ENCODE measurements at places on chromosomes 12 and 14.

GRCh38 chr14:67112344-67112743, 76.9 kb upstream of the GARIN2 start:
- no peak for DNase-seq

DNA sequence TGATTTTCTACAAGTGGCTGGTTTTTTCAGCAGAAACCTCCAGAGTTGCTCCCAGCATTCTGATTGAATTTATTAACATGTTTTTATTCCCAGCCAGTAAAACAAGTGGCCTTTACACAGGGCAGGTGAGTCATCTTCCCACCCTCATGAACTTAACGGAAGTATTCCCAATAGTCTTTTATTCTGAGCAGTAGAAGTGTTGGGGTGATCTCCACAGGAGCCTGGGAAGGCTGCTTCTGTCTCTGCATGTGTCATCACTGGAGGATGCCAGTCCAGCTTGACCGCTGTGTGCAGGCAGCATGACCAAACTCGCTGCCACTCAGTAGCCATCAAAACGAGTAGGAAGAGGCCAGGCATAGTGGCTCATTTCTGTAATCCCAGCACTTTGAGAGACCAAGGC, 13.4 kb upstream of the DNAH10 start:
- DNase-seq = no peak

DNA sequence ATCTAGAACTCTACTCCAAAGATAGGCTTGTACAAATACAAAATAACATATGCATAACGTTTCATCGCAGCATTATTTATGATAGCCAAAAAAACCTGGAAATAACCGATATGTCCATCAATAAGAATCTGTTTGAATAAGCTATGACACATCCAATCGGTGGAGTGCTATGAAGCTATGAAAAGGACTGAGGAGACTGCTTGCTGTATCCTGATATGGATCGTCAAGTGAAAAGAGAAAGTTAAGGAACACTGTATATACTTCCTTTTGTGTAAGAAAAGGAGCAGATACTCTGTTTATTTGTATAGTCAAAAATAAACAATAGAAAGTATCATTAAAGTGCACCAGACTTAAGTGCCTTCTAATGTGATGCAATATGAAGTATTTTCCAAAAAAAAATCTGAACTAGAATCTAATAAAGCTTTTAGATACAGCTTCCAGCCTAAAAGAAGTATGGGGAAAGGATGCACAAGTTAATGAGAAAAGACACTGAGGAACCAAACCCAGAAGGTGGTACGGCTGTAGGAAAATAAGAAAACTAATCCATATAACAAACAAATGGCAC, 645 bp upstream of the KLHDC1 start:
- no peak for DNase-seq

GRCh38 chr14:92414690-92415445, 91.9 kb downstream of the SLC24A4 start:
- DNase-seq = no peak

- DNase-seq = no peak
Observed at GRCh38 chr12:39912211-39912980, 193.5 kb downstream of the SLC2A13 start.

DNA sequence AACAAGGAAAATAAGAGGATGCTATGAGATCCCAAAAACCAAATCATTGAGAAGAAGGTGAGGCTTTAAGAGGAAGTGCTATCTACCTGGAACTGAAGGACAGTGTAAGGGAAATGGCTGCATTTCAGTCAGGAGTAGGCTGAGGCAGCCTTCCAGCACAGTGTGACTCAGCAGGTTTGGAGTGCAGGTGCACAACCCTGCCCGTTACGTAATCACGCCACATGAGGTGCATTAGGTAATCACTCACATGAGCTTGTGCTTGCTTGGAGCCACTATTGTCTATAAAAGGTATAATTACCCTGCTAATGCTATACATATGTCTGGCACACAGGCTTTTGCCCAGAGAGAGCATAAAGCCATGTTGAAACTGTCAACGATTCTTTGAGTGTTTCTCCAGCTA, 74.9 kb downstream of the DIO2 start:
- no peak for DNase-seq

GRCh38 chr14:99231850-99232713, 39.9 kb downstream of the BCL11B start:
- no peak for DNase-seq

DNA sequence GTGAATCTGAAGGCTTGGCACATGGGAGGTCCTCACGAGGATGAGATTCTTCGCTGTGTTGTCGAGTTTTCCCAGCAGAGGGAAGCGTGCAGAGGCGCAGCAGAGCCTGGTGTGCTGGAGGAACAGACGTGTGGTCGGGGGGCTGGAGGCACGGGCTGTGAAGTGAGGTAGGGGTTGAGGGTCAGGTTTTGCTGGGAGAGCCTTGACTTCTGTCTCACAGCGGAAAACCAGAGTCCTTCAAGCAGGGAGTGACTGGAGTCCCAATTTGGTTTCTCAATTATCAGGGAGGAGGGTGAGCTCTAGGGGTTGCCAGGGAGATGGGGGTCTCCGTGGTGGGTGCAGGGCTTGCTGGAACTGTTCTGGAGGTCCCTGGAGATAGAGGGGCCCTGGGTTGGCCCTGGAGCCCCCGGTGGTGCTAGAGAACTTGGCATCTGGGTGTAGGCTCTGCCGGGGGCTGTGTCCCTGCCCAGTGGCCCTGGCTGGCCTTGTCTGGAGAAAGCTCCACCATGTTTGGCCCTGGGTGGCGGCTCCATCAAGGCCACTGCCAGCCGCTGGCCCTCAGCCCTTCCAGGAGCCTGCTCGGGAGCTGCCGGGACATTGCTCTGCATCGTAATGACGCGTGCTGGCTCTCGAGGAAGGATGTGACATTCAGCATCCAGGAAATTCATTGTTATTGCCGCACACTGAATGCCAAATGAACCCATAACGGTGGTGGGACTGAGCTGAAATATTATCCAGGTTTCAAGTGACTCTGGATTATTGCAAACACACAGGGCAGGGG, 215.7 kb downstream of the KIF26A start:
- no peak for DNase-seq

DNA sequence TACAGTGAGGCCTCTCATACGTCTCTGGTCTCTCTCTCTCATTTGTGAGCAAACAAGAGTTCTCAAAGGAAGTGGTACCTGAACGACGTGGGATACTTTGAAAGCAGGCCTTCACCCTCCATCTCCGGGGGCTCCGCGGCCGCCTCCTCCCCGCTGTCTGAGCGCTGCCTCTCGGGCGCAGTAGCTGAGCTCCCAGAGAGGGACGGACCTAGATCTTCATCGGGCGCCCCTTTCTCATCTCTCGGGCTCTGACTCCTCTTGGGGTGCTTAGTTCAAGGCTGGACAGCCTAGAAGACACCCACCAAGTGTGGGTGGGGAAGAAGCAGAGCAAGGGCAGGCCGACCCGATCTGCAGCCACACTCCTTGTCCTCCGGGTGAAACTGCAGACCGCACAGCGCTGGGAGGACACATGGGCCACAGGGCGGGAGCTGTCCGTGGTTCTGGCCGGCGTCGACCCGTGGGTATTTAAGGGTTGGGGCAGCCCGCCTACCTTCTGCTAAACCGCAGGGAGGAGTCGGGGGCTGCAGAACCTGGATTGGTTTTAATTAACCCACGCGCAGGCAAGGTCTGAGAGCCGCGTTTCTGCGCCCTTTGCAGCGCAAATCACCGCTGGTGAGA, 92.7 kb downstream of the PAH start:
- DNase-seq = no peak

DNA sequence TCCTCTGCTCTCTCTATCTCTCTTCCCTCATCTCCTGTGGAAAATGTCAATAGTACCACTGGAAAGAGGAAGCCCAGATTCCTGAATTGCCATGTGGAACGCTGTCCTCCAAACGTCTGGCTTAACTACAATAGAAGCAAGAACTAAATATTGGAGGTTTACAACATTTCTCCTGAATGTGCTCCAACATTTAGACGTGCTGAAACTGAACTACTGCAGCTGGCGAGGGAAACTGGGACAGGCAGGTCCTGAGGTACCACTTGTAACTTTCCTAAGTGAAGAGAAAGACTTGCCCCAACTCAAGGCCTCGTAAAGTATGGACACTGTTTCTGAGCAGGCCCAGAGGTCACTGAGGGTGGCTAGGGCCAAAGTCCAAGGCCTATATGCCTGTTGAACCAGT, 187.7 kb downstream of the NTF3 start:
- DNase-seq = no peak

GRCh38 chr14:24954700-24955037, 95.3 kb downstream of the STXBP6 start:
- no peak for DNase-seq

GRCh38 chr12:42758806-42759205, 169.3 kb upstream of the PRICKLE1 start:
- no peak for DNase-seq

DNA sequence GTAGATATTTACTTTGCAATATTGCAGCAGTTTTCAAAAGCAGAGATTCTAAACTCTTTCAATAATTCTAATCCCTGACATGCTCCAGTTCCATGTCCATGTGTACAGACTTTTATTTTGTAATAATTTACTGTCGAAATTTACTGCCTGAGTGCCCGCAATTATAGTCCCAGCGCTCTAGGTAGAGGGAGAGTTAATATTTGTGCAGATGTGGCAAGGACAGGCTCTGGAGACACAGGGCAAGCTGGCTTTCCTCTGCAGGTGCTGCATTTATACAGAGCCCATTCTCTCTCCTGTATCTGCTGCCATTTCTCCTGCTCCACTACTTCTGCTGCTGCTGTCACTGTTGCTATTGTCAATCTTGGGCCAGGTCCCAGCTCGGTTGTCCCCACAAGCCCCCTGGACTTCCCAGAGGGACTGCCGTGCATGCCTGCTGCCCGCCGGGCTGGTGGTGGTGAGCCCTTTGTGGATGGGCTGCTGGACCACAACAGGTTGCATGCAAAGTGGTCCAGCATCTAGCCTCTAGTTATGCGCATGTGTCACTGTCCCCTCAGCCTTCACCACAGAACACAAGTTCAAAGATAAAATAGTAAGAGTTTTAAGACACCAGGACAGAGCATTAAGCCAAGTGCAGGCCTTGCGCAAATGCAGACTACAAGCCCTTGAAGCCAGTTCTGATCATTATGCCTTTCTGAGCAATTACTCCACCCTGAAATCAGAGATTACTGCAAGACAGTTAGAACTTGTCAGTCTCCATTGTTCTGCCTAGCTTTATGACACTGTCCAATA, 40.8 kb upstream of the CSRP2 start:
- DNase-seq = no peak

Measured in GOT3 (cell line).